ENCODE measurements at places on chromosomes 6 and 20.

DNA sequence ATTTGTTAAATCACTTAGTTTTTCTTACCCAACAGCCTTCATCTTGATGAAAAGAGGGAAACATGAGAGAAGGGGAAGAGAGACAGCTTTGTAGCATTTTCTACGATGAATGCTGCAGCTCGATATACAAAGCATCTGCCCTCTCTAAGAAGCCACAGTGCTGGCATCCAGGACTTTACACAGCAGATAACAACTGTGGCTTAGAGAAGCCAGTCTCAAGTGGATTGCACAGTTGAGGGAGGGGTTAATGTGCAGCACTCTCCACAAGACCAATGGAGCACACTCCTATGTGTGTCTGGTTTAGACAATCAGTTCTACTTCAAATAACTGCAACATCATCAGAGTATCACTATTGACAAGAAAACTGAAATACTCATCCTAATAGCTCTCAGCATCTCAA, 5.8 kb downstream of the C6orf120 start:
- DNase-seq, result no peak

DNA sequence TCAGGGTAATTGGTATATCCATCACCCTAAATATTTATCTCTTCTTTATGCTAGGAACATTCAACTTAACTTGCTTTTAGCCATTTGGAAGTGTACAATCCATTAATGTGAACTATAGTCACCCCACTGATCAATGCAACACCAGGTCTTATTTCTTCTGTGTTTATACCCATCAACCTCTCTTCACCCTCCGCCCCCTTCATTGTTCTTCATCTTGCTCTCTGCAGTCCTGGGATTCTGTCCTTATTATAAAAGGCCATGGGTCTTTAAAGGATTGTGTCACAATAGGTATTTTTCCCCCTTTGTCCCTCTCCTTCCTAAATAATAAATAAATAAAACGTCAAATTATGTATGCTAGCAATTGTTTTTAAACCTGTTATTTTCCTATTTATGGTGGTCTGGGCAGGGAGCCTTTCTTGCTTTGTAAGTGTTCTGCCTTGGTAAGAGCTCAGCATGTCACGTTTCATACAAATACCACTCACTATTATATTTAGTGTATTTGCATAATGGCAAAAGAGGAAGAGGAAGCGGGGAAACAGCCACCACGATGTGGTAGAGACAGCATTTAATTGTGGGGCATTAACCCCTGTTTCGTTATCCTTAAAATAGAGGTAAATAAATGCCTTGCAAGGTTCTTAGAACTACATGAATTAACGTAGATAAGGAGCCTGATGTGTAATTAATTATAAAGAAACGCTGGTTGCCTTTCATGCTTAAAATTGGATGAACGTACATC, 1.9 kb downstream of the ABRACL start:
- DNase-seq, result no peak

GRCh38 chr6:118758946-118759345, 107.6 kb upstream of the CEP85L start:
- DNase-seq, result no peak

DNA sequence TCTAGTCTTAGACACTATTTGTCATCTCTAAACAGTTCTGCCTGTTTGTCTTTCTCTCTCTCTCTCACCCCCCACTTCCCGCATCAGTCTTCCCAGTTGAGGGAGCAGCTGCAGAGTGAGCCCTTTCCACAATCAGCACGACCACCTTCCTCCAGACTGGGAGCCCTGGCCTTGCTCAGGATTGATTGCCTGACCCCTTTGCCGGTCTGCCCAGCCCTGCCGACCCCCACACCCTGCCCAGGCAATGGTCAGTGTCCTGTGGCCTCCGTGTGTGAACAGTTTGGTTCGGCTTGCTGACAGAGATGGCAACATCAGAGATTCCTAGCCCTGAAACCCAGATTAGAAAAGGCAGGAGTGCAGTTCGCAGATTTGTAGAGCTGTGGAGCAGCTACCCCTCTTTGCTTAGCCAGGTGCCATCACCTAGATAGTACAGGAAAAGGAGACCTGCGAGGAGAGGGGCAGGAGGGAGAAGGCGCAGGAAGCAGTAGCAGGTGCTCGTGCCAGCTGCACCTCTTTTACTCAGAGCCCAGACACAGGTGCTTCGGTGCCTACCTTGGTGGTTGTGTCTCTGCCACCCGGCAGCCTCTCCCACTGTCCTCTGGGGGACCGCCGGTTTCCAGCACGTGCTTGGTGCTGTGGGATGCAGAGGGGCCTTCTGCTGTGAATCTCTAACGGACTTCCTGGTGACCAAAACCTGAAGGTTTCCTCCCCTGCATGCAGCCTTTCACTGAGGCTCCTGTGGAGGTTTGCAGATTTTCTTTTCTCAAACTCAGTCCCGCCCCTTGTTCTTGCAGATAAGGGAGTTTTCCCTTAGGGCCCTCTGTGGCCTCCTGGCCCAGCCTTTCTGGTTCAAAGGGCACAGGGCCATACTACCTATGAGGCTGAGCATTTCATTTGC, 92.4 kb downstream of the SCML4 start:
- DNase-seq, result no peak

DNA sequence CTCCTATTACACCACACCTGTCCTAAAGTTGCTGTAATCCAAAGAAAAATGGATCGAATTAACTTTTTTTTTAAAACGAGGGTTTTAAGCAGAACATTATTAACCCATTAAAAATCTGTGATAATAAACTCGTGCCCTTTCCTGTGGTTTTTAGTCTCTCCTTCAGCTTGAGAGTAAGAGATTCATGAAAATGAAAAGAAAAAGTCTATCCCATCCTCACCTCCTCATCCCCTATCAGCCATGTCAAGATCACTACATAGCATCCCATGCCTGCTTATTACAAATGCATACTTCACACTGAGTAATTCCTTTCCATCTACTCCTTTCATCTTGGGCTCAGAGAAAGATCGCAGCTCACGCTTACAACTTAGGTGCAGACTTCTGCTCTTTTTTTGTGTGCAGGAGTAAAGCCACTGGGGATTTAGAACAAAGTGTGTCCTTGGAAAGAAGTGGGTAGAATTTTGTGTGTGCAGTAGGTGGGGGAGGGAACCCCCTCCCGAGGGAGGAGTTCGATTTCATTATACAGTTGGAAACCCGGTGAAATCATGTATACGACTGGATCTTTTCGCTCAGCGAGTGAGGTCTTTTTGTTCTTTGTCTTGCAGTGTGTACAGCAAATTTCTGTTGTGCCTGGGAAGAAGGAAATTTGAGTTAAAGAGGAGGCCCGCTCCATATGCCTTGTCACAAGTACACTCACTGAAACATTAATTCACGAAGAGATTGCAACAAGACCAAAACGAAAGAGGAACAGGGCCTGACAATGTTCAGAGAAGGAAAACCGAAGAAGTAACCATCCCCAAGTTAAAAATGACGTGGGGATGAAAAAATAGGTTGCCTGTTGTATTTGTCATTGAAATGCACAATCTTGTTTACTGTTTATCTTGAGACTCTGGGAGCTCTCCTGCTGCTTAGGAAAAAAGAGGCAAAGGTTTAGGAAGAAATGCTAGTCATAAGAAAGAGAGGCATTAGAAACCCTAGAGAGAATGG, 146.5 kb upstream of the ZNF217 start:
- DNase-seq, result no peak

GRCh38 chr20:15199698-15200097, 862.3 kb upstream of the FLRT3 start:
- no peak for DNase-seq

- peak; percentile 52 for DNase-seq
Observed at GRCh38 chr6:137217801-137218472, 1.2 kb downstream of the IFNGR1 start.

DNA sequence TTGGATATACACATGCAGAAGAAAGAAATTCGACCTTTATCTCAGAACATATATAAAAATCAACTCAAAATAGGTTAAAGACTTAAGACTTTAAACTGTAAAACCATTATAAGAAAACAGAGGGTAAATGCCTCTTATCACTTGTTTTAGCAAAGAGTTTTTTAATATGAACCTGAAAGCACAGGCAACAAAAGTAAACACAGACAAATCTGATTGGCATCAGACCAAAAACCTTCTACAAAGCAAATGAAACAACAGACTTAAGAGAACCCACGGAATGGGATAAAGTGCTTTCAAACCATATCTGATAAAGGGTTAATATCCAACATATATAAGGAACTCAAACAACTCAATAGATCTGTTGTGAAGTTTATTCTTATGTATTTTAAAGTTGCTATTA, 309.9 kb upstream of the OPRM1 start:
- DNase-seq, result no peak

DNA sequence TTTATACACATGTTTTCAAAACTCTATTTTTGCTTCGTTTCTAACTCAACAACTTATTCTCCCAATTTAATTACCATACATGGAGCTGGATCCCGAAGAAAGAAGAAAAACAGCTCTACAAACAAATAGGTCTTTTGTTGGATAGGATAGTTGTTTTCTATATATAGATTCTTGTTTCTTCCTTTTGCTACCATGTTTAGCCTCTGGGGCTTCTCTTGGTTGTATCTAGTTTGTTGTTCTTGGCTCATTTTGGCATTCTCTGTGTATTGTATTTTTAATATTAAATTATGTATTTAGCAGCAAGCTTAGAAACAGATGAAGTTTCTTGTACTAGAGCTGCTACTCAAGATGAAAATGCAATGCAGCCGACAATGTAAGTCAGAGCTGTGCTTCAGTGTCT, 60.9 kb downstream of the PLCB4 start:
- DNase-seq, result no peak

DNA sequence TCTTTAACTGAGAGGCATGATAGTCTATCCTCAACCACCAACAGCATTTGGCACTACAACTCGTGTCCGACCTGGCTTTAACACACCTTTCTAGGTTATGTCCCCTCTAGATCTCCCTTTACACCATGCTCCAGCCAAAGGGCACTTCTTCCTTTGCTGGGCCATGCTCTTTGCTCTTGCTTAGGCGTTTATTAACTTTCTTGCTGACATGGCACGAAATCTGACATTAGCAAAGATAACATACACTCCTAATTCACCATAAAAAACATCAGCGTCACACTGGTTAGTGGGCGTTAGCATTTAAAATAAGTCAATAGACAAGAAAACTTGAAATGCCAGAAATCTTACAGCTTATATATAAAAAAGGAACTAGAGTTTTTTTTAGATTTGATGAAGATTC, 47.3 kb upstream of the ADGRG6 start:
- no peak for DNase-seq

- no peak for DNase-seq
Observed at GRCh38 chr20:53001498-53002301, 29.5 kb downstream of the TSHZ2 start.

- DNase-seq, result no peak
Observed at GRCh38 chr6:69012211-69012610, 377.1 kb downstream of the ADGRB3 start.

GRCh38 chr6:154319231-154319858, 37.3 kb downstream of the IPCEF1 start:
- DNase-seq, result peak; percentile 72

- no peak for DNase-seq
Observed at GRCh38 chr20:19557291-19557690, 200.8 kb upstream of the RIN2 start.

DNA sequence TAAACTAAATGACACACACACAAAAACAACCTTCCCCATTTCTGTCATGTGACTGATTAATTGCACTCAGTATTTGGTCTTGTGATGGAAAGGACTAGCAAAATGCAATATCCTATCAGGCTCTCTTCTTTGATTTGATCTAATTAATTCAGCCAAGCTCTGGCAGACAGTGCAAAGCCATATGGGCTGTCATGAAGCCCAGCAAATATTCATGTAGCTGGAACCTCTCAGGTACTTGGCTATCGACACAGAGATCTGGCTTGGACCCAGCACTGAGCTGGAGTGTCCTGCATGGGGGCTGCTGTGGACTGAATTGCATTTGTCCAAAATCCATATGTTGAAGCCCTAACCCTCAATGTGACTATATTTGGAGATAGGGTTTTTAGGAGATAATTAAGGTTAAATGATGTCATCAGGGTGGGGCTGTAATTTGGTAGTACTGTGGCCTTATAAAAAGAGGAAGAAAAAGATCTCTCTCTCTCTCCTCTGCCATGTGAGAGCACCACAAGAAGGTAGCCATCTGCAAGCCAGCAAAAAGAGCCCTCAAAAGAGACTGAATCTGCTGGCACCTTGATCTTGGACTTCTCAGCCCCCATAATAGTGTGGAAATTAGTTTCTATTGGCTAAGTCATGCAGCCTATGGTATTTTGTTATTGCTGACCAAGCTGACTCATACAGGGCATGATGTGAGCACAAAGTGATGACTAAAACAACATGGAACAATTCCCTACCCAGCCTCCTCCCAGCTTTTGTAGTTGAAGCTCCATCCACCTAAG, 77.1 kb downstream of the STMND1 start:
- DNase-seq, result peak; percentile 7

- DNase-seq, result peak; percentile 47
Observed at GRCh38 chr6:10613077-10613476, 81.3 kb downstream of the C6orf52 start.

DNA sequence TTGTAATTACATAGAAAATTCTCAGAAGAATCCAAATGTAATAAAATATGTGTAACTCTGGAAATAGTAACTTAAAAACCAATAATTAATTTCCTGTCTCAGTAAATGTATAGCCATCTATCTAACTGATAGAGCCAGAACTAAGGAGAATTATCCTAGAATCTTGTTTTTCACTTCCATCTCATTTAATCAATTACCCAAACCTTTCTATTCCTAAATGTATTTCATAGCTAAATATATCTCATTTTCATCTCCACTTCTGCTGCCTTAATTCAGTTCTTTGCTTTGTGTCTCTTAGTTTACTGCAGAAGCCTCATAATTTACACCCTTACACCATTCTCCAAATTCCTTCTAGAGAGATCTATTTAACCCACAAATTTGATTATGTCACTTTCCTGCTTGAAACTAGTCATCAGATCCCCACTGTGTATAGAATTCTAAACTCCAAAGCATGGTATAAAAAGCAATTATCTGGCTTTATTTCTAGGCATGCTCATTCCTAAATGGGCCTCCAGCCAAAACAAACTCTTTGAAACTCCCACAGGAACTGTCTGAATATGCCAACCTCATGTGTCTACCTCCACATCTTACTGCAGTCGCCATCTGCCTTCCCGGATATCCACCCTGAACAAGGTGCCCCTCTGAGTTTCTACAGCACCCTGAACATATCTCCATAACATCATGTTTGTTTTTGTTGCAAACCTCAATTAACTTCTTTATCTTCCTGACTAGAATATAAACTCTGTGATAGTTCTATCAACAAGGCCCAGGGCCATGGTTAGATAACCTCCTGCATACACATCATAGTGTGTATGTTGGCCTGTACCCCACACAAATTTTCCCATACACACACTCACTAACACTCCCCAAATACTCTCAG, 70.5 kb upstream of the ADTRP start:
- DNase-seq, result peak; percentile 34

- peak; percentile 81 for DNase-seq
Observed at GRCh38 chr6:142387997-142388815, 86.4 kb downstream of the ADGRG6 start.

GRCh38 chr6:16092990-16093389, 35.9 kb upstream of the MYLIP start:
- no peak for DNase-seq

- DNase-seq, result no peak
Observed at GRCh38 chr6:140201787-140202458, 827.5 kb upstream of the CITED2 start.
